ENCODE measurements at places on chromosomes 4 and X.
A peak's percentile ranks its signal among the peaks of the same experiment; 100 is the strongest.

GRCh38 chr4:8836664-8837171 lies 34.9 kb downstream of the HMX1 start:
- no peak for DNase-seq

DNA sequence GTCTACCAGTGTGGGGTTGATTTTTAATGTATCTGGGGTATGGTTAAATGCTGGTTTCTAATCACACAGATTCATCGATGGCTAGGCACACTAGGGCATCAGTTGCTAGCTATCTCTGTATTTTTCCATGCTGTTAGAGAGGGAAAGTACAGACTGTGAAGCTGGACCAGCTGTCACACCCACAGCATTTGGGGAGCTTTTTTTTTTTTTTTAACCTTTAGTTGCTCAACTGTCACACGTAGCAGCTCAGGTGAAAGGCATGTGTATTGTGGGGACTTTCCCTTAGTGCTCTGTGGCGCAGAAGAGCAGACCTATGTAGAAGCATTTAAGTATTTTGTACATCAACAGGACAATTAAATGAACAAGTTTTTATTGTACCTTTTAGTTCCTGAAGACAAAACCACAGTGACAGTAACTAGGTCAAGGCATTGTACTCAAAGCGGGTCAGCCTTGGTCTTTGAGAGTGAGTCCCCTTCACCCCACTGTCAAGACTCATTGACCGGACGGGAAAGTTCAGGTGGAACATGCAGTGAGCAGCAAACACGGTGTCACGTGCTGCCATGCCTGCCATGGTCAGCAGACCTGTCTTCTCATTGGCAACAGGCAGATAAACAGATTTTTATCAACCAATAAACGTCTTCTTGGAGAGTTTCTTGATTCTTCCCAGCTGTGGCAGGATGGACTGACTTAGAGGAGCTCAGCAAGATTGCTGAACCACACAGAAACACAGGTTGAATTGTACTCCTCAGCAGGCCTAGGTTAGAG lies 65.3 kb downstream of the CASP3 start:
- DNase-seq: no peak

- DNase-seq: no peak
Measured at GRCh38 chr4:41632481-41633073, 94.6 kb downstream of the LIMCH1 start.

- DNase-seq: no peak
Measured at GRCh38 chr4:142700531-142700930, 145.6 kb downstream of the INPP4B start.

DNA sequence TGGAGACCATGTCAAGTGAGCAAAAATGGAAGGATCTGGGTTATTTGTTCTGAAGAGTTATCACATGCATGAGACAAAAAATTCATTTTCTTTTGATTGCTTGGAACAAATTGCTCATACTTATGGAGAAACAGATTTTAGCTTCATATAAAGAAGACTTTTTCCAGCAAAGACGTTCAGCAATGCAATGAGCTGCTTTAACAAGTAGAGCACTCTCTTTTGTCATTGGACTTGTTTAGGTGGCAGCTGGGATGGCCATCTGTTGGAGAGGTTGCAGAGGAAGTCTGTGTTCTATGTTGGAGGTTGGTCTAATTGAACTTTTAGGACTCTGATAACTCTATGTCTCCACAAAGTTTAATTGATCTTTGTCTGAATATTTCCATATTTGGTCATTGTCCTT lies 19.9 kb upstream of the CEP135 start:
- no peak for DNase-seq

- DNase-seq: peak; percentile 83
Measured at GRCh38 chr4:88823058-88823919, 125.7 kb upstream of the NAP1L5 start.

DNA sequence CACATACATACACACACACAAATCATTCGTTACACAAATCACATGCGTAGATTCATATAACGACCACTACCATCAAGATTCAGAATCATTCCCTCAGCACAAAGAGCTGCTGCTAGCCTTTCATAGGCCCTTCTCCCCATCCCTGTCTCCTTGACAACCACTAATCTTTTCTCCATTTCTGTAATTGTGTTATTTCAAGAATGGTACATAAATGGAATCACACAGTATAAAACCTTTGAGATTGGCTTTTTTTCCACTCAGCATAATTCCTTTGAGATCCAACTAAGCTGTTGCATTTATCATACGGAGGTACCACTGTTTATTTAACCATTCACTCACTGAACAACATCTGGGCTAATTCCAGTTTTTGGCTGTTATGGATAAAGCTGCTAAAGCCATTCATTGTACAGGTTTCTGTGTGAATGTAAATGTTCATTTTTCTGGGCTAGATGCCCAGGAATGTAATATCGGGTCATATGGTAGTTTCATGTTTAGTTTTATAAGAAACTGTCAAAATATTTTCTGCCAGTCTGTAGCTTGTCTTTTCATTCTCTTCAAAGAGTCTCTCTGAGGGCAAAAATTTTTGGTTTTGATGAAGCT lies 64.1 kb downstream of the USP11 start:
- DNase-seq: no peak

GRCh38 chr4:125772680-125773079 lies 457.9 kb downstream of the FAT4 start:
- no peak for DNase-seq

- no peak for DNase-seq
Measured at GRCh38 chrX:81875800-81876199, 673.9 kb downstream of the SH3BGRL start.

DNA sequence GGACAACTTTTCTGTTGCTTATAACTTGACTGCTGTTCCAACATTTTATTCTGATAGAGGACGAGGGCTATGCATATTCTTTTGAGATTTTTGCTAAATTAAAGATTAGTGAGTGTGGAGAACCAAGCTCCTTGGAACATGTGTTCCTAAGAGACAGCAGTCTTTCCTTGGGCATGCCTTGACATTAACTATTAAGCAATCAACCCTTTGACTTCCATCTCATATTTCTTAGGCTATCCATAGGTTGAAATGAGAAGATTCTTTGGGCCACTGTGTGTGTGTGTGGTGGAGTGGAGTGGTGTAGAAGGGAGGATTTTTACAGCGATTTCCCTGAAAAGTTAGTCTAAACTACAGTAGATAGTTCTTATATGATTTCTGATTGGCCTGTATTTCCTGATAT lies 127.4 kb upstream of the POF1B start:
- no peak for DNase-seq

GRCh38 chrX:70664726-70665125 lies 220.1 kb downstream of the DLG3 start:
- no peak for DNase-seq

GRCh38 chr4:68865760-68866159 lies 50.0 kb downstream of the UGT2B10 start:
- no peak for DNase-seq

DNA sequence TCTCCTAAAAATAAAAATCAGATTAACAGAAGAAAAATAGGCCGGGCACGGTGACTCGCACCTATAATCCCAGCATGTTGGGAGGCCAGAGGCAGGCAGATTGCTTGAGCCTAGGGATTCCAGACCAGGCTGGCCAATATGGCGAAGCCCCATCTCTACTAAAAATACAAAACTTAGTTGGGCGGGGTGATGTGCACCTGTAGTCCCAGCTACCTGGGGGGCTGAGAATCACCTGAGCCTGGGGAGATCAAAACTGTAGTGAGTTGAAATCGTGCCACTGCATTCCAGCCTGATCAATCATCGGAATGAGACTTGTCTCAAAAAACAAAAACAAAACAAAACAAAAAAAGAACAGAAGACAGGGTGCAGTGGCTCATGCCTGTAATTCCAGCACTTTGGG lies 32.8 kb upstream of the NOCT start:
- DNase-seq: no peak

- no peak for DNase-seq
Measured at GRCh38 chr4:182776376-182777105, 140.6 kb downstream of the DCTD start.

- no peak for DNase-seq
Measured at GRCh38 chr4:26084414-26084813, 170.4 kb downstream of the SMIM20 start.

GRCh38 chrX:83509254-83509801 lies 1.2 kb downstream of the POU3F4 start:
- DNase-seq: no peak

GRCh38 chr4:20960291-20960690 lies 260.0 kb downstream of the PACRGL start:
- DNase-seq: no peak

Data from hypothalamus (tissue), 51 donors.